ENCODE measurements at places on chromosomes 12 and 14. TPM values are rescaled to one million over a fixed set of nuclear protein-coding genes. Genes with fewer than 3 reads are reported as not detected.

Gene TMEM229B
- total RNA-seq, result 2.3 TPM

Gene CCDC63
- not detected for total RNA-seq

Gene SLC25A47
- not detected for total RNA-seq

Gene OASL
- 0.35 TPM for total RNA-seq

Gene DAO
- total RNA-seq, result not detected

Gene PSMB11
- not detected for total RNA-seq

Gene TNFAIP2
- total RNA-seq, result 46.7 TPM

Gene MYF5
- not detected for total RNA-seq

Gene ACVRL1
- total RNA-seq, result 35.1 TPM

Gene AMN
- not detected for total RNA-seq

Gene CLMN
- 9.0 TPM for total RNA-seq

Gene FAM222A
- 25.0 TPM for total RNA-seq

Gene SLC22A17
- 10.3 TPM for total RNA-seq

Gene TEX52
- total RNA-seq, result not detected

Gene MUCL1
- not detected for total RNA-seq

Gene ARHGAP9
- 4.1 TPM for total RNA-seq

Gene SVOP
- 3.0 TPM for total RNA-seq

Gene GYS2
- total RNA-seq, result not detected

Gene RFC5
- 3.5 TPM for total RNA-seq

Gene HELB
- total RNA-seq, result 0.81 TPM

Gene GPX2
- total RNA-seq, result not detected

Gene DNM1L
- total RNA-seq, result 52.9 TPM

Gene TRIM9
- total RNA-seq, result 0.40 TPM

Gene SRRM4
- 0.30 TPM for total RNA-seq

Gene P2RX7
- 1.7 TPM for total RNA-seq

Gene ANAPC5
- 57.4 TPM for total RNA-seq

Gene LAG3
- 0.22 TPM for total RNA-seq

Gene CCDC77
- 2.1 TPM for total RNA-seq

Gene GAS2L3
- 2.4 TPM for total RNA-seq

Gene NEDD1
- 12.5 TPM for total RNA-seq

Gene SYCP3
- total RNA-seq, result not detected

Gene KRT77
- total RNA-seq, result not detected

Gene CCDC175
- not detected for total RNA-seq

Gene SERPINA9
- total RNA-seq, result not detected

Gene FERMT2
- 116 TPM for total RNA-seq
